ENCODE measurements at places on chromosomes 4 and X.

- peaks cover 1% of the 10 kb centered on the region for H3K4me1 ChIP-seq
- H3K27ac ChIP-seq = no peak overlapping the region
- H3K27me3 ChIP-seq = no peaks in the 10 kb centered on the region
- no peak overlapping the region for H3K4me3 ChIP-seq
- H3K36me3 ChIP-seq = peaks cover 8% of the 10 kb centered on the region
These were observed 178.7 kb downstream of the RASL11B start for GRCh38 chr4:53040851-53041250.

GRCh38 chr4:149638073-149638472, 177.6 kb downstream of the IQCM start:
- H3K36me3 ChIP-seq = no peaks in the 10 kb centered on the region
- H3K27ac ChIP-seq = no peak overlapping the region
- no peaks in the 10 kb centered on the region for H3K27me3 ChIP-seq
- H3K4me3 ChIP-seq = no peak overlapping the region

- no peak overlapping the region for H3K4me3 ChIP-seq
- no peaks in the 10 kb centered on the region for H3K36me3 ChIP-seq
- no peak for DNase-seq
- peaks cover 25% of the 10 kb centered on the region for H3K27me3 ChIP-seq
These were observed 732 bp upstream of the ADRA2C start for GRCh38 chr4:3765271-3766035.

- no peaks in the 10 kb centered on the region for H3K27me3 ChIP-seq
- DNase-seq = no peak
- H3K36me3 ChIP-seq = no peaks in the 10 kb centered on the region
- H3K4me3 ChIP-seq = no peak overlapping the region
- H3K27ac ChIP-seq = no peak overlapping the region
These were observed 248.9 kb downstream of the SLC7A11 start for GRCh38 chr4:137993232-137993631.

DNA sequence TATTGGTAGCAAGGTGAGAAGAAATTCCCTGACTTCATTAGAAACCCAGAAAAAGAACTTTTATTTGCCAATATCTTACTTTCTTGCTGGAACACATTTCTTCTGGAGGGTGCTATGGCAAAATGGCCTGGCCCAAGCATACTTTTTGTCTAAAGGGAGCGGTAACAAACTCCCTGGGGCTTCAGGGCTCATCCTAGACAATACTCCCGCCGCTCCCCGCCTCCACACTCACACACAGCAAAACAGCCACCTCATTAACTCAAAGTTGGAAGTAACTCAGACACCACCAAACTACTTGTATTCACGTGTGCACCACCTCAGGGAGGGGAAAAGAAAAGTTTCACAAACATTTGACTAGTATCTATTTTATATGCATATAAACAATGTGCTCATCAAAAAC, 75.7 kb downstream of the IGSF1 start:
- H3K36me3 ChIP-seq = no peaks in the 10 kb centered on the region
- H3K27ac ChIP-seq = no peak overlapping the region
- no peak for DNase-seq

GRCh38 chr4:104938624-104939023, 208.1 kb upstream of the TET2 start:
- H3K36me3 ChIP-seq = peaks cover 1% of the 10 kb centered on the region
- H3K4me1 ChIP-seq = peaks cover 5% of the 10 kb centered on the region
- no peak overlapping the region for H3K27ac ChIP-seq
- H3K4me3 ChIP-seq = no peak overlapping the region
- DNase-seq = peak; percentile 36
- H3K27me3 ChIP-seq = no peaks in the 10 kb centered on the region

DNA sequence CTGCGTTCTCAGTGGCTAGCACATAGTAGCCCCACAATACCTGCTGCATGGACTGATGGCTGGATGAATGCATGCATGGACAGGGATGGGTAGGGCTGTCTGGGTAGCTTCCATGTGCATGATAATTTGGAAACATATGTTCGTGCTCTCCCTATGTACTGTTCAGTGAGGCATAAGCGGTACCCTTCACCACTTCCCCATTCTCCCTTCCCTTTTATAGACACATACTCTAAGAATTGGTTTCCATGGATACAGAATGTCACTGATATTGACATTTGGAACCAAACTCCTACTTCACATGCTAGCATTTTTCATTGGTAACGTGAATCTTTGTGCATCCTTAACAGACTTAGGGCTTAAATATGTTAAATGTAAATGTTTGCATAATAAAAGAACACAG, 20.4 kb downstream of the USP46 start:
- DNase-seq = no peak
- no peaks in the 10 kb centered on the region for H3K36me3 ChIP-seq
- H3K4me1 ChIP-seq = peaks cover 12% of the 10 kb centered on the region
- no peak overlapping the region for H3K27ac ChIP-seq

DNA sequence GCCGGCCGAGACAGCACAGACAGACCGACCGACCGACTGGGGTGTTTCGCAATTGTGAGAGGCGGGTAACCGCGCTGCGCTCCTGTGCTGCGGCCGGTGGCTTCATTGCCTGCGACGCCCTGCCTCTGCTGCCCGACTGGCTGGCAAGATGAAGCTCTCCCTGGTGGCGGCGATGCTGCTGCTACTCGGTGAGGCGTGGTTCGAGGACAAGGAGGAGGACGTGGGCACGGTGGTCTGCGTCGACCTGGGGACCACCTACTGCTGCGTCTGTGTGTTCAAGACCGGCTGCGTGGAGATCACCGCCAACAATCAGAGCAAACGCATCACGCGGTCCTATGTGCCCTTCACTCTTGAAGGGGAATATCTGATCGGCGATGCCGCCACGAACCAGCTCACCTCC, 565.7 kb upstream of the SMIM31 start:
- no peaks in the 10 kb centered on the region for H3K4me1 ChIP-seq
- no peak overlapping the region for H3K27ac ChIP-seq
- no peak overlapping the region for H3K4me3 ChIP-seq
- DNase-seq = no peak
- H3K36me3 ChIP-seq = no peaks in the 10 kb centered on the region

- H3K27me3 ChIP-seq = no peaks in the 10 kb centered on the region
- H3K27ac ChIP-seq = no peak overlapping the region
- no peaks in the 10 kb centered on the region for H3K4me1 ChIP-seq
- no peak overlapping the region for H3K4me3 ChIP-seq
These were observed 10.9 kb upstream of the LAS1L start for GRCh38 chrX:65545456-65545855.

GRCh38 chrX:39693298-39693697, 404.5 kb downstream of the BCOR start:
- no peak for DNase-seq
- H3K27ac ChIP-seq = no peak overlapping the region
- H3K36me3 ChIP-seq = no peaks in the 10 kb centered on the region

GRCh38 chr4:65311120-65311519, 359.2 kb downstream of the EPHA5 start:
- H3K36me3 ChIP-seq = no peaks in the 10 kb centered on the region
- H3K4me3 ChIP-seq = no peak overlapping the region
- no peak overlapping the region for H3K27ac ChIP-seq

DNA sequence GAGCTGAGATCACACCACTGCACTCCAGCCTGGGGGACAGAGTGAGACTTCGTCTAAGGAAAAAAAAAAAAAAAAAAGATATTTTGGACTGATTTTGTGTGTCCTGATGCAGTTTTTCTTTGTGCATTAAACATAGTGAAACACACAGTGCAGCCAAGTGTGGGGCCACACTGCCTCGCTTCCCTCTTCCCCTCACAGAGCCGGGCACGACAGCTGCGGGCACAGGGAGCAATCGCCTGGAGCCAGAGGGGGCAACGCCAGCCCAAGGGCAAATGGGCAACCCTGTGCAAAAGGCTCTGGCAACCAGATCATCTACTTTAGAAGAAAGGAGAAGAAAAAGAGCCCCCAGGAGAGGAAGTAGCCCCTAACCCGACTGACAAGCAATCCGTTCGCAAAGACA, 13.5 kb upstream of the CCNQ start:
- no peaks in the 10 kb centered on the region for H3K27me3 ChIP-seq
- no peaks in the 10 kb centered on the region for H3K36me3 ChIP-seq
- DNase-seq = no peak
- peaks cover 9% of the 10 kb centered on the region for H3K4me1 ChIP-seq
- no peak overlapping the region for H3K4me3 ChIP-seq

GRCh38 chrX:101219864-101220346, 319 bp downstream of the DRP2 start:
- no peaks in the 10 kb centered on the region for H3K36me3 ChIP-seq
- no peak overlapping the region for H3K27ac ChIP-seq
- no peaks in the 10 kb centered on the region for H3K27me3 ChIP-seq
- peak; percentile 10 for DNase-seq

DNA sequence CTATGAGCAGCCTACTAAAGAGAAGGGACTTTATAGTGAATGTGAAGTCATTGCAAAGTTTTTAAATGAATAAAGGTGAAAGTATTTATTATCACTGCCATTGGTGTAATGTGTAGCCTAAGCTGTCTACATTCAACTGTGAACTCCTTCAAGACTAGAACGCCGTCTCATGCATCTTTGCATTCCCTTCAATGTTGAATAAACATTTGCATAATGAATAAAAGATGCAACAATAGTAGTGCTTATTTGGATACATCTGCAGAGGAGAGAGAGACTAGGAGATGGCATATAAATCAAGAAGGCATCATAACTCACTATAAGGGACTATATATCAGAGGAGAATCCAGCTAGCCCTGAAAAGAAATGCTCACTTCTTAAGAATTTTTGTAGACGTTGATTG, 1623.8 kb upstream of the TENM3 start:
- H3K4me3 ChIP-seq = no peak overlapping the region
- H3K27ac ChIP-seq = no peak overlapping the region
- H3K4me1 ChIP-seq = no peaks in the 10 kb centered on the region
- H3K27me3 ChIP-seq = no peaks in the 10 kb centered on the region
- no peak for DNase-seq
- no peaks in the 10 kb centered on the region for H3K36me3 ChIP-seq

DNA sequence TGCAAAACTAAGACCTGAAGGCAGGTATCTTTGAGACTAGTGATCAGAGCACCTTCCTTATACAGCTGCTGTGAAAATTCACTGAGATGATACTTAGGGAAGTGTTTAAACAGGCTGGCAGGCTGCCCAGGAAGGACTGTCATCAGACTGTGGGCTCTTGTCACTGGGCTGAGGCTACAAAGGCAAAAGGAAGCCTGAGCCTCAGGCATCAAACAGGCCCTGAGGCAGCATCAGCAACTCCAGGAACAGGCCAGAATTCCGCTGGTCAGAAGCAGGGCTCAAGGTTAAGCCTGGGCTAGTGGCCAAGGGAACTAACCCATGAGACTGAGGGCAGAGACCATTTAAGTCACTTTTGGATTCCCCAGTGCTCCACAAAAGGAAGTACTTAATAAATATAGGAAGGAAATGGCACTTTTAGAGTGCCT, 12.8 kb downstream of the PJA1 start:
- no peaks in the 10 kb centered on the region for H3K36me3 ChIP-seq
- no peaks in the 10 kb centered on the region for H3K4me1 ChIP-seq
- H3K4me3 ChIP-seq = no peak overlapping the region
- no peak for DNase-seq

DNA sequence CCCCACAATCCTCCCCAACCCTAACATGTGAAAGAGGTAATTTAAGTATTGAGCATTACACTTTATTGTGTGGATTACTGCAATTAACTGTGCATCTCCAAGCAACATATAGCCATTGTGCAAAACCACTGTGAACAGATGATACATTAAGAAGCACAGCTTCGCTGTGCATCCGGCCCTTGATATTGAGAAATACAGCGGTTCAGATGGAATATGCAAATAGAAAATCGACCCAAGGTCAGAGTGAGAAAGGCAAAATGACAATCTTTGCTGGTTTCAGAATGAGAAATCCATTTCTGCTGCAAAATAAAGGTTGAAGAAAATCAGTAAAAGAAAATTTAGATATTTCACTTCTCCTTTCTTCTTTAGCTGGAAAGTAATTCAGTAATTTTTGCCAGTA, 805.9 kb upstream of the GRID2 start:
- H3K36me3 ChIP-seq = no peaks in the 10 kb centered on the region
- H3K4me1 ChIP-seq = no peaks in the 10 kb centered on the region
- H3K4me3 ChIP-seq = no peak overlapping the region
- DNase-seq = no peak

- H3K36me3 ChIP-seq = no peaks in the 10 kb centered on the region
- H3K27ac ChIP-seq = no peak overlapping the region
- DNase-seq = no peak
- H3K4me3 ChIP-seq = no peak overlapping the region
- H3K4me1 ChIP-seq = no peaks in the 10 kb centered on the region
- peaks cover 3% of the 10 kb centered on the region for H3K27me3 ChIP-seq
These were observed 155.8 kb downstream of the IL15 start for GRCh38 chr4:141792164-141792563.

DNA sequence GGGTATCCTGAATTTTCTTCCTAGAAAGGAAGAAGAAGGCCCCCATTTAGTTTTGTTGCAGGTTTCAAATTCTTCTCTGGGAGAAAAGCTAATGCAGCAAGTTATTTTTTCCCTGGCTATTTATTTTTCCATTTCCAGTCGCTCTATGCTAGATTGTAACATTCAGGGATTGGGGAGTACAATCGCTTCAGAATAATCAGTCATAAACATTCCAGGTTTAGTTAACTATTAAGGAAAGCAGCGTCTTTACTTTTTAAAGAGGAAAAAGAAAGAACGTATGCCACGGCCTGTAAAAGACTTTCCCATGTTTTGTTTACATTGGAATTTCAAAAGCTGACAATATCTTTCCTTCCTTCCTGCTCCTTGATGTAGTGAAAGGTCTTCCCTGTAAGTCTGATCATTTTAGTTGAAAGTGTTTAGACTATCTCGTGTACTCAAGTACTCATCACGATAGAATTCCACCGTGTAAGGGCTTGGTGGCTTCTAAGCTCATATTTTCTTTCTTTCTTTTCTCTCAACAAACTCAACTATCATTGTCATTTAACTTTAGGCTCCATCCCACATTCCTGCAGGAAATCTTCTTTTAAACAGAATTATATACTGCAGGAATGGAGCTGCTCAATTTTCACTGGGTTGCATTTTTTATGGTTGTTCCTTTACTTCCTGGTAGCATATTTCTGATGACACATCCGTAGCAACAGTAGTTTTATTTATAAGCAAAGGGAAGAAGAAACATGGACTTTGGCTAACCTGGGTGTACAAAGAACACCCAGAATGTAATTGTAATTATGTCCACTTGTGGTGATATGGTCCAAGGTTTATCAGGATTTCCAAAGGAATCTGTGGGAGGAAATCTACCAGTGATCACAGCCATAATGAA, 213.1 kb upstream of the FAT1 start:
- no peak overlapping the region for H3K4me3 ChIP-seq
- H3K36me3 ChIP-seq = no peaks in the 10 kb centered on the region
- no peak overlapping the region for H3K27ac ChIP-seq
- H3K27me3 ChIP-seq = no peaks in the 10 kb centered on the region
- no peak for DNase-seq

- H3K4me1 ChIP-seq = no peaks in the 10 kb centered on the region
- no peaks in the 10 kb centered on the region for H3K36me3 ChIP-seq
- DNase-seq = no peak
- no peak overlapping the region for H3K4me3 ChIP-seq
- H3K27ac ChIP-seq = no peak overlapping the region
These were observed 124.1 kb upstream of the WDR1 start for GRCh38 chr4:10240691-10241090.
